Glutamatergic neuron (in vitro differentiated cells): ENCODE measurements at places on chromosomes 7 and 10. TPM values are rescaled to one million over a fixed set of nuclear protein-coding genes. Genes with fewer than 3 reads are reported as not detected.

The GJD4 gene
- not detected for total RNA-seq

DNA sequence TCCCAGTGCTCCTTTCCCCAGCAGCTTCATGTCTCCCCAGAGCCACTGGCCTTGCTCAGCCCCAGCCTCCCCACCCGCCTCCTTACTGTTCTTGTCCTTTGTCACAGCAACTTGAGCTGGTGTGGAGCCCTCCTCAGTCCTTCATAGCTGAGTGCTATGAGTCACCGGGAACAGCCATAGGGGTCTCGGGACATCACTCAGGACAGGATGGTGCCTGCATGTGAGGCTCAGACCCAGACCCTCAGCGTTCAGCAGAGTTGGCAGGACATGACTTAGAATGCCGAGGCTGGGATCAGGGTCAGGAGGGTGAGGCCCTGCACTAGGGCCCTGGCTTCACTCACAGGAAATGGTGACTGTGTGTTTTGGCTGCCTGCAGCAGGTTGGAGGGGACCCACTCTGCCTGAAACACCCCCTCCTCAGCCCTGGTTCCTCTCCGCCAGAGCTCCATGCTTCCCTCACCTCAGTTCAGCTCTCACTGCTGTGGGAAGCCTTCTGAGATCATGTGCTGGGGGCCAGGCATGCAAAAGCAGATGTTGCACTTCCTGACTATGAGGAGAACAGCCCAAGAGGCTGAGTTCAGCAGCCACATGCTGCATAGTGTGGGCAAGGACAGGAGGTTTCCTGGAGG, 40.7 kb upstream of the GJD4 start:
- peaks cover 18% of the 10 kb centered on the region for H3K4me1 ChIP-seq
- no peak for DNase-seq
- peaks cover 10% of the 10 kb centered on the region for H3K36me3 ChIP-seq

- DNase-seq: peak; percentile 43
- no peaks in the 10 kb centered on the region for H3K36me3 ChIP-seq
These were observed 17.8 kb upstream of the SLC18A2 start for GRCh38 chr10:117222976-117223692.

The GPR146 gene
- total RNA-seq: 3.1 TPM

DNA sequence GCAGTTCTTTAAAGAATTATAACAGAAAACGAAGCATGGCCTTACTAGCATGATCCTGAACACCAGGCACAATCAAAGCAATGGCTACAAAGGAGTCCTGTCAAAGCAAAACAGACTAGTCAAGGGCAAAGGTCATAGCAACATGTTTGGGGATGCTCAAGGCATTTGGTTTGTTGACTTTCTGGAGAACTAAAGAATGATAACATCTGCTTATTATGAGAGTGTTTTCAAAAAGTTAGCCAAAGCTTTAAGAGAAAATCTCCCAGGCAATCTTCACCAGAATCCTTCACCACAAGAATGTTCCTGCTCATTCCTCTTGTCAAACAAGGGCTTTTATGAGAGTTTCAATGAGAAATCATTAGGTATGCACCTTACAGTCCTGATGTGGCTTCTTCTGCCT, 95.1 kb upstream of the CPXM2 start:
- H3K36me3 ChIP-seq: no peaks in the 10 kb centered on the region
- peaks cover 7% of the 10 kb centered on the region for H3K27me3 ChIP-seq
- H3K27ac ChIP-seq: no peak overlapping the region
- no peak for DNase-seq
- no peak overlapping the region for H3K4me3 ChIP-seq

- H3K4me1 ChIP-seq: peaks cover 4% of the 10 kb centered on the region
- DNase-seq: no peak
- H3K4me3 ChIP-seq: no peak overlapping the region
- no peak overlapping the region for H3K27ac ChIP-seq
These were observed 31.8 kb downstream of the NUDT1 start for GRCh38 chr7:2273866-2274265.

DNA sequence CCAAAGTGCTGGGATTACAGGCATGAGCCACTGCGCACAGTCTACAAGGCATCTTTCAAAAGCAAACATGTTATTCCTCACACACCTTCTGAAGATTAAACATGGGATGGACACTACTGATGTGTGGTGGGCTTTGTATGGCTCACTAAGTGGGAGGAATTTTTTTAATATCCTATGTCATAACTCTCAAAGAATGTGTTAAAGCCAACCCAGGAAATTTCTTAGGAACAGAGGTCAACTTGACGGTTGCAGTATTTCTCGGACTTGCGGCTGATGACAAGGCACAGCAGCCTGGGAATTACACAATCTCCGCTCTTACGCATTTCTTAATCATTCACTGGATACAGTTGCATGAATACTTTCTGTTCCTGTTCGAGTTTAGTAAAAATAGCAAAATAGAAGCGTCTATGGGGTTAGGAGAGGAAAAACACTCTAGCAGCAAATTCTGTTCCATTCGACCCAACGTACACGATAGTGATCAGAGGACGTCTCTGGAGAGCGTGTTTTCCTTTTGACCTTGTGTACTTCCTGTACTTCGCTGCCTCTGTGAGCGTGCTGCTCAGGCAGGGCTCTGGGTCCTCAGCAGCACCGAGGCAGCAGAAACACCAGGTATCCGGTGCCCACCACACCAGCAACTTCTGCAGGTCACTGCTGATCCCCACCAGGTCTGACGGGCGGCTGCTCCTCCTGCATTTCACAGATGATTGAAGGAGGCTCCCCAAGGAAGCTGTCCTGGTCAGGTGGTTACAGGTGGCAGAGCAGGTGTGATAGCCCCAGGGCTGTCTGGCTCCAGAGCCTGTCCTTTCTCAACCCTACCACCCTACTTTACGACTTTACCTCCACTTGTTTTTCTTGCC, 26.4 kb upstream of the SRGN start:
- H3K4me3 ChIP-seq: no peak overlapping the region
- no peak overlapping the region for H3K27ac ChIP-seq
- H3K4me1 ChIP-seq: no peaks in the 10 kb centered on the region
- H3K27me3 ChIP-seq: no peaks in the 10 kb centered on the region
- no peak for DNase-seq
- H3K36me3 ChIP-seq: no peaks in the 10 kb centered on the region

DNA sequence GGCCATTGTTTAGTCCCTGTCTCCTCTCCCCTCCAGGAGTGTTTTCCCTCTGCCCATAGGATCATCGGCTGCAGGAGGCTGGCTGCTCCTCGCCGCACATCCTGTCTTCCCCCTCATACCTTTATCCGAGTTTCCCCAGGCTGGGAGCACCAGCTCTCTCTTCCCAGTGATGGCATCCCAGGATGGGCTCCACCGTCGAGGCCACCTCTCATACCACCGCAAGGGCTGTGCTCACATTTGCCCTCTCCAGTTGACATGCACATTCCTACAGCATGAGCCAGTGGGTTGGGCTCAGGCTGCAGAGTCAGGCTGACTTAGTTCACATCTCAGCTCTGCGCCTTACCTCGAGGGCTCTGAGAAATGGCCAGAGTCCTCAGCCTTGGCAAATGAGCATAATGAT, 12.1 kb downstream of the HKDC1 start:
- DNase-seq: no peak
- no peak overlapping the region for H3K27ac ChIP-seq
- no peak overlapping the region for H3K4me3 ChIP-seq
- H3K4me1 ChIP-seq: peaks cover 19% of the 10 kb centered on the region
- peaks cover 2% of the 10 kb centered on the region for H3K27me3 ChIP-seq

- no peaks in the 10 kb centered on the region for H3K36me3 ChIP-seq
- H3K4me1 ChIP-seq: peaks cover 23% of the 10 kb centered on the region
- H3K27me3 ChIP-seq: peaks cover 14% of the 10 kb centered on the region
- H3K4me3 ChIP-seq: peak overlapping the region; percentile 71
- no peak overlapping the region for H3K27ac ChIP-seq
These were observed 37.8 kb upstream of the MXI1 start for GRCh38 chr10:110169586-110169985.

DNA sequence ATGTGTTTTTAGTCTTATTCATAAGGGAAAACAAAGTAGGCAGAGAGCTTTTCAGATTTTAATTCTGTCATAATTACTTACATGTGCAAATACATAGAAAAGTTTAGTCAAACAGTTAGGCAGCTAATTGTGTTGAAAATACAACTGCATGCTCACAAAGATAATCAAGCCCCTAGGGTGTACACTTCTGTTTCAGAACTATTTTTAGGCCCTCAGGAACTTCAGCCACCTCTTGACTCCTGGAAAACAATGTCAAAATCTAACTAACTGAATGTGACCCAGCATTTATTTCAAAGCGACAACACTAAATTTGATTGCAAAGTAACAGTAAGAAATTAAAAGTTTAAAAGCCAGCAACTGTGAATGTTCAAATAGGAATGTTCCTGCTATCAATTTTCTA, 599.0 kb upstream of the LRRTM3 start:
- H3K27me3 ChIP-seq: no peaks in the 10 kb centered on the region
- H3K36me3 ChIP-seq: no peaks in the 10 kb centered on the region
- no peak overlapping the region for H3K27ac ChIP-seq
- H3K4me1 ChIP-seq: peaks cover 2% of the 10 kb centered on the region
- H3K4me3 ChIP-seq: no peak overlapping the region
- no peak for DNase-seq

DNA sequence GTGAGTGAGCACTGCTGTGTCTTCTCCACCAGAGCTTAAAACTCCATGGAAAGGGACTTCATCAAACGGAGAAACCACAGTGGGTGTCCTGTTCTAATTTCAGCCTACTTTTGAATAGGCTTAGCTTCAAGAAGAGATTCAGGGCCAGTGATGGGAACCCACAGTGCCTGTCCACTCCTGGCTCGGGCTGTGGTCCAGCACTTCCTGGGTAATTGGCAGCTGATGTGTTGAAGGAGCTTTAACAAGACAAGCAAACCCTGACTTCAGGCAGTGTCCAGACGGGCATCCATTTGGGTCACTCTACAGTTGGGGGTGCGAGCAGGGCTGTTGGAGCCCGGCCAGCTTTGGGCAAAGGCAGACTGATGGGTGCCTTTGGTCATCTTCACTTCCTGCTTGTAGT, 14.5 kb downstream of the VWC2 start:
- peaks cover 5% of the 10 kb centered on the region for H3K36me3 ChIP-seq
- H3K27ac ChIP-seq: no peak overlapping the region
- no peak for DNase-seq
- H3K4me3 ChIP-seq: no peak overlapping the region
- H3K4me1 ChIP-seq: peaks cover 25% of the 10 kb centered on the region

The AFAP1L2 gene
- total RNA-seq: 1.9 TPM

- no peaks in the 10 kb centered on the region for H3K27me3 ChIP-seq
- H3K4me1 ChIP-seq: no peaks in the 10 kb centered on the region
- no peak for DNase-seq
- H3K27ac ChIP-seq: no peak overlapping the region
- no peak overlapping the region for H3K4me3 ChIP-seq
- H3K36me3 ChIP-seq: no peaks in the 10 kb centered on the region
These were observed 44.7 kb downstream of the MXI1 start for GRCh38 chr10:110252151-110252550.

- no peak overlapping the region for H3K4me3 ChIP-seq
- peaks cover 13% of the 10 kb centered on the region for H3K4me1 ChIP-seq
- no peak for DNase-seq
- peaks cover 14% of the 10 kb centered on the region for H3K36me3 ChIP-seq
These were observed 29.2 kb downstream of the STK17A start for GRCh38 chr7:43612128-43612527.

GRCh38 chr7:71237945-71238344, 106.0 kb downstream of the GALNT17 start:
- no peak overlapping the region for H3K4me3 ChIP-seq
- H3K27ac ChIP-seq: no peak overlapping the region
- H3K27me3 ChIP-seq: peaks cover 5% of the 10 kb centered on the region
- DNase-seq: no peak
- H3K36me3 ChIP-seq: no peaks in the 10 kb centered on the region

GRCh38 chr7:155745737-155746136, 66.5 kb downstream of the SHH start:
- H3K4me1 ChIP-seq: peaks cover 30% of the 10 kb centered on the region
- no peak overlapping the region for H3K27ac ChIP-seq
- H3K36me3 ChIP-seq: no peaks in the 10 kb centered on the region
- H3K4me3 ChIP-seq: no peak overlapping the region
- H3K27me3 ChIP-seq: peaks cover 4% of the 10 kb centered on the region
- DNase-seq: no peak

The FXYD4 gene
- not detected for total RNA-seq

The SERPINE1 gene
- not detected for total RNA-seq

GRCh38 chr7:23022258-23022769, 8.4 kb upstream of the HYCC1 start:
- H3K4me3 ChIP-seq: no peak overlapping the region
- peaks cover 3% of the 10 kb centered on the region for H3K4me1 ChIP-seq
- no peaks in the 10 kb centered on the region for H3K27me3 ChIP-seq

DNA sequence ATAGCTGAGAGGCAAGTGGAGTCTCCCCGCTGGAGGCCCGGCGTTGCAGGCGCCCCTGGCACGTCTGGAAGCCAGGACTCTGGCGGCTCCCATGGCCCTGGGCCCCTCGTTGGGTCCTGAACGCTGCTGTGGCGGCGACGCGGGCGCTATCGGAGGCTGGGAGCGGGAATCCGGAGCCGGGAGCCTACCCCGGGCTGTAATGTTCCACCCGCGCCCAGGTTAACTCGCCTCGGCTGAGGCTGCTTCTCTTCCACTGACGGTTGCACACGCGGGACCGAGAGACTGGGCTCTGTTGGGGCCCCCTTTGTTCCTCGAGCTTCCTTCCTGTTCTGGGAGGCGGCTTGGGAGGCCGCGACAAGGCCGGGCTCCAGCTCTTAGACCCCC, 1.3 kb upstream of the HOXA5 start:
- H3K4me3 ChIP-seq: no peak overlapping the region
- H3K27me3 ChIP-seq: peaks cover 46% of the 10 kb centered on the region
- peaks cover 17% of the 10 kb centered on the region for H3K36me3 ChIP-seq
- H3K27ac ChIP-seq: no peak overlapping the region

GRCh38 chr7:159226011-159226702, 81.5 kb upstream of the VIPR2 start:
- no peak overlapping the region for H3K4me3 ChIP-seq
- no peaks in the 10 kb centered on the region for H3K36me3 ChIP-seq
- DNase-seq: no peak

The IDI2 gene
- total RNA-seq: not detected

DNA sequence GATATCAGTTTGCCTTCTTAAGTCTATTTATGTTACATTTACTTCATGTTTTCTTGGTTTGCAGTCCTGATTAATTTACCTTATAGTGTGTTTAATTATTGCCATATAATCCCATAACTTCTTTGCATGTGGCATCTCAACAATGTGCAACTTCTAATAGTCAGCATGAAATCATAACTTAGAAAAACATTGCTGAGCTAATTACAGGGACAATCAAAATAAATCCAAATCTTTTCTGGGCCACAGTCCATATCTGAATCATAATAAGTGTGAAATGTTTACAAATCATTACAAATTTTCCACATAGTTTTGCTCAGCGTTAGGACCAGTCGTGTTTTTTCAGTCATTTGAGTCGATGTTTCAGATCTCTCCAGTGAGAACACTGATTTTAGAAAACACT, 29.1 kb upstream of the CABCOCO1 start:
- no peaks in the 10 kb centered on the region for H3K36me3 ChIP-seq
- no peaks in the 10 kb centered on the region for H3K27me3 ChIP-seq
- H3K27ac ChIP-seq: no peak overlapping the region
- no peak for DNase-seq
- no peaks in the 10 kb centered on the region for H3K4me1 ChIP-seq

GRCh38 chr7:21544715-21545114, 1.9 kb downstream of the DNAH11 start:
- H3K27me3 ChIP-seq: no peaks in the 10 kb centered on the region
- DNase-seq: no peak
- H3K4me1 ChIP-seq: peaks cover 2% of the 10 kb centered on the region

The OR2A2 gene
- total RNA-seq: not detected
